ENCODE measurements at places on chromosomes 7 and 10.

GRCh38 chr10:105707603-105708002, 1066.5 kb downstream of the SORCS3 start:
- DNase-seq: no peak

GRCh38 chr7:56063882-56064625, at the start of gene SUMF2:
Gene SUMF2, plus strand, starts transcription at chr7:56064286. Its CDS starts 26 bp downstream, at chr7:56064312.
- DNase-seq: peak; percentile 69

DNA sequence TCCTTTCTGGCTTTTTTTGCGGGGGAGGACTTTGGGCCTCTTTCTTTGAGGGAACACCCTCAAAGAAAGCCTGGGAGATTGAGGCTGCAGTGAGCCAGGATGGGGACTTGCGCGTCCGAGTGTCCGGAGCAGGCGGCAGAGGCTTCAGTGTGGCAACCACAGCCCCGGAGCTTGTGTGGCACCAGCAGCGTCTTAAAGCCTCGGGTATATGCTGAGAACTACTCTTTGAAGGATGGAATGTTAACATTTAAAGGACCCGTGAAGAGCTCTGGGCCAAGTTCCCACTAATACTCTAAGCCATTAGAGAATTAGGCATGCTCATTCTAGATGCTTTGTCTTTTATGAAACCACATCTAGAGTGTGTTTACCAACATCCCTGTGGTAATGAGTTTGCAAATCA, 168.2 kb downstream of the SEPTIN7 start:
- DNase-seq: no peak

- DNase-seq: no peak
These were observed 621.0 kb downstream of the PARD3 start for GRCh38 chr10:34193931-34194626.

DNA sequence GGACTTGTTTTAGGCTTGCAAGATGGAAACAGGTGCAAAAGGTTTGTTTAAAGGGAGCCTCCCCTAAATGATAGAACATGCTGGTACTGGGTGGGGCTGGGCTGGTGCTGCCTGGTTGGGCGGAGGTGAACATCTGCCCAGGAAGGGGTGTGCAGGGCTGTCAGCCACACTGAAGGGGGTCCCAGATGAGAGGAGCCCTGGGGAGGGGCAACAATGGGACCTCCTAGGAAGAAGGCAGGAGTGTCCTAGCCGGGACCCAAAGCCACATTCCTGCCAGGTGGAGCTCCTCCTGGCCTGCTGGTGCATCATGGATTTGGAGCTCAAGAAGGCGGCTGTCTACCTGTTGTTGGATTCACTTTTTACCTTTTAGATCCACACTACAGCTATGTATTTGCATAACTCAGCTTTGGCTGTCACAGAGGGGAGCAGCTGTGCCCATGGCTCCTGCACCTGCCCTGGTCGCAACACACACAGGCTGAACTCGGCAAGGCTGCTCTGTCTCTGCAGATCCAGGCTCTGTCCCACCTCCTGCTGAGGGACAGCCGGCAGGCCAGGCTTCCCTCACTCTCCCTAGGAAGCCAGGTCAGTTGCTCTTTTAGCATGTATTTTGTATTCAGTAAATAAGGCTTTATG, 59.9 kb downstream of the ADARB2 start:
- DNase-seq: no peak

- DNase-seq: no peak
These were observed 58.2 kb downstream of the SORBS1 start for GRCh38 chr10:95503001-95503400.

DNA sequence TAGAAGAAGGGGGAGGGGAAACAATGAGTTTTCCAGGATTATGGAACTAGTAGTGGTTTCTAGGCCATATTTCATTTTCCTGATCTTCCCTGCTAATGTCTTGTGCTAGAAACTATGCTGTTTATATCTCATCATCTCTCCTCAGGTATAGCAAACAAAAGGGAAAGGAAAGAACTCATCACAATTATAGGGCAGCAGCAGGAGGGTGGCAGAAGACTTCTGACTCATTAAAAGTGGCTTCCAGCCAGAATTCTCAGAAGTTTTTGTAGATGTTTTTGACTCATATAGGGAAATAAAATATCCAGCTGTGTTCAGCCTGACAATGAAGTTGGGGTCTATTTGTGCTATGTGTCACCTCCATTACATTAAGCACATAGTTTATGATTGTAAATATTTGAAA, 6.5 kb downstream of the AHR start:
- peak; percentile 94 for DNase-seq

DNA sequence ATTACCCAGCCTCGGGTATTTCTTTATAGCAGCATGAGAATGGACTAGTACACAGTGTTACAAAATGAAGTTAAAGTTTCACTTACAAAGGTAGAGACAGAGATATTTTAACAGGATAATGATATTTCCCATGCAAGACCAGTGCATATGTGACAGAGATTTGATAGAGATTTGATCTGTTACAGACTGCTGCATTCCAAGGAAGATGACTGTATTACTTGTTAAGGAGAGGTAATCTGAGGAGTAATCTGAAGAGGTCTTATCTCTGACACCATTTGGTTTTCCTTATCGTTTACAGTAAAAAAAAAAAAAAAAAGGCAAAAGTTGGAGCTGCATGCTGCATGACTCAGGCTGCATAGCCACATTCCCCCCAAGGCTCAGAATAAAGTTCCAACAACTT, 289.6 kb downstream of the POM121L12 start:
- DNase-seq: no peak

DNA sequence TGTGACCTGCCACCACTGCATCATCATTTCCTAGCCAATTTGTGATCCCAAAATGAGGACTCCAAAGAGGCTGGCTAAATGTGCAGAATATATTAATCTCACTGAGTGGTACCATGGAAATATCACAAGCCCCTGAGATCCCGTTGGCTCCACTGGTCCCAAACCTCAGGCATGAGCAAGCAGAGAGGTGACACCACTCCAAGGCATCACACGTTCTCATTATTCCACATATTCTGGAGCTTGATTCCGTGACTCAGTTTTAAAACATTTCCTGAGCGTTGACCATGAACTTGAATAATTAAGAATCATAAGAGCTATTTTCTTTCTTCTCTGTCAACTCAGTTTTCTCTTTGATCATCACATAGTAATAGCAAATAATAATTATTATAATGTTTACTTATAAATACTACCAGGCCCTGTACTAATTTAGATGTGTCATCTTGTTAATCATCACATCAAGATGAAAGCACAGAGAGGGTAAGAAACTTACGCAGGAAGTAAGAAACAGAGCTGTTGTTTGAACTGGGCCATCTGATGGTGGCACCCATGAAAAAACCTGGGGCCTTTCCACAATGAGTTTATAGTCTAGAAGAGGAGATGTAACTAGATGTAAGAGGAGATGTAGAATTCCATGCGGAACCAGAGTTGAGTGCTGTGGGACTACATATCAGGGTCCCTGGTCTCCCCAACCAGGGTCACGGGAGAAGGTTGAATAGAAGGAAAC, 3.5 kb downstream of the APBB1IP start:
- no peak for DNase-seq

DNA sequence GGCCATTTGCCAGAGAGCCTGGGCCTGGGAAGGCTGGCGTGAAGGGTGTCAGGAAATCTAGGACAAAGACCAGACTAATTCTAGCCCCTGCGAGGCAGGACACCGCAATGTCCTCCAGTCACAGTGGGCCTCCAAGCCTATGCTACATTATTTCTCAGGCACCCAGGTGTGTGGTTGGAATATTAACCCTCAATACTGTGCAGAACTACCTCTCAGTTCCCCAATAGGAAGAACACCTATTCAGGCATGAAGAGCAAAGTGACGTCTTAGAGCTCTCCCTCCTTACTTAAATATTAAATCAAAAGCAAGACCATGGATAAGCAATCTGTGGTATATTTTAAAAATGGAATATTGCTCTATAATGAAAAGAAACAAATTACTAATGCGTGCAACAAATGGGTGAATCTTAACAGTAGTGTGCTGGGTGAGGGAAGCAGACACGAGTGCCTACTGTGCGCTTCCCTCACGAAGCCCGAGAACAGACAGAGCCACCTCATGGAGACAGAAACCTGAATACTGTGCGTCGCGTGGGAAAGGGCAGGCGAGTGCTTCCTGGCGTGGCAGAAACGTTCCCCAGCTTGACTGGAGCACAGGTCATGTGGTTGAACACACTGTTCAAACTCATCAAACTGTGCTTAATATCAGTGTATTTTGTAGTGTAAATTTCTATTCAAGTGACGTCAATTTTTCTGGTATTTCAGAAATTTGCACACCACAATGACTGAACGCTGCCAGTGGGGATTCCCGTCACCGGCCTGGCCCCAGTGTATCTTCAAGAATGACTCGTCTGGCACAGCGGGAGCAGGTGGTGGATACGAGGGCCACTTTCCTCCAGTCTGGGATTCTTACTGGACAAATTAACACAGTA, 15.5 kb upstream of the PTPRN2 start:
- no peak for DNase-seq

DNA sequence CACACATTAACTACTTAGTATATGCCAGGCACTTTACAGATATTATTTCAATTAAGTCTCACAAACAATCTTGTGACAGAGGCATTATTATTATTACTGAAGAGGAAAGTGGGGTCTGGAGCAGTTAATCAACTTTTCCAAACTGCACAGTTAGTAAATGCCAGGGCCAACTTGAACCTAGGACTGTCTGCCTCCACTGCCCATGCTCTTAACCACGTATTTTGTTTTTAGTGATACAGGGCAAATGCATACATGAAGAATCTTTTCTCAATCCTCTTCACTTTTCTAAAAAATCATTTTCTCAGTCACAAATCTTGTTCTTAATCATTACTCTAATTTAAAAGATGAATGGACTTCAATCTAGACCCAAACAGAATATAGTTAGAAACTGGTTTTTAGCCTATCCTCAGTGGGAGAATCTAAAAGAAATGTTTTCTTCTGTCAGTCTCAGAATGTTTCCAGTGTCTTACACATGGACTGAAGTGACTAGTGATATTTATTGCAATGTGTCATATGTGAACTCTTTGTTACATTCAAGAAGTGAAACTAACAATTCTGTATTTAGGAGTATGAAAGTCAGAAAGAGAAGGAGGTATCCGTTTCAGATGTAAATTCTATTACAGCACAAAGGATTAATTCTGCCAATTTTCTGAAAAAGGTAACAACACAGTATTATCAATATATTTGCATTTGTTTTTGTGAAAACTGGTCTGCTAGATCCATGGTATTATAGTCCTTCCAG, 55.5 kb upstream of the CCNJ start:
- DNase-seq: no peak

DNA sequence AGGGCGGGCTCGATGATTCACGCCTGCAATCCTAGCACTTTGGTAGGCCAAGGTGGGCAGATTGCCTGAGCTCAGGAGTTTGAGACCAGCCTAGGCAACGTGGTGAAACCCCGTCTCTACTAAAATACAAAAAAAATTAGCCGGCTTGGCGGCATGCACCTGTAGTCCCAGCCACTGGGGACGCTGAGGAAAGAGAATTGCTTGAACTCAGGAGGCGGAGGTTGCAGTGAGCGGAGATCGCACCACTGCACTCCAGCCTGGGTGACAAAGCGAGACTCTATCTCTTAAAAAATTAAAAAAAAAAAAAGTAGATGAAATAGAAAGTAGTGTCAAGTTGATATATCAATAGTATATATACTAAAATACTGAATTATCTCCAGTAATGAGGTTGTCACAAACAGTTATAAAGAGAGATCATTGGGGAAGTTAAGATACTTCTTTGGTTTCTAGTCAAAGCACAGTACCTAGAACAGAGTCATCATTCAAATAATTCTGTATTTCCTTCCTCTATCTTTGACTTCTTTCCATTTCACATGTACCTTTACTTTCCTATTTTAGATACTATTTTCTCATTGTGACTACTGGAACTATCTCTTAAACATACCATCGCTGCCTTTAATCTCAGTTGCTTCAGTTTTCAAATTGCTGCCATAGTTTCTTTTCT, 491.7 kb downstream of the GRM8 start:
- no peak for DNase-seq

- no peak for DNase-seq
These were observed 269.4 kb downstream of the NXPH1 start for GRCh38 chr7:8702807-8703206.

GRCh38 chr10:132679217-132679595, 106.7 kb downstream of the NKX6-2 start:
- DNase-seq: no peak

DNA sequence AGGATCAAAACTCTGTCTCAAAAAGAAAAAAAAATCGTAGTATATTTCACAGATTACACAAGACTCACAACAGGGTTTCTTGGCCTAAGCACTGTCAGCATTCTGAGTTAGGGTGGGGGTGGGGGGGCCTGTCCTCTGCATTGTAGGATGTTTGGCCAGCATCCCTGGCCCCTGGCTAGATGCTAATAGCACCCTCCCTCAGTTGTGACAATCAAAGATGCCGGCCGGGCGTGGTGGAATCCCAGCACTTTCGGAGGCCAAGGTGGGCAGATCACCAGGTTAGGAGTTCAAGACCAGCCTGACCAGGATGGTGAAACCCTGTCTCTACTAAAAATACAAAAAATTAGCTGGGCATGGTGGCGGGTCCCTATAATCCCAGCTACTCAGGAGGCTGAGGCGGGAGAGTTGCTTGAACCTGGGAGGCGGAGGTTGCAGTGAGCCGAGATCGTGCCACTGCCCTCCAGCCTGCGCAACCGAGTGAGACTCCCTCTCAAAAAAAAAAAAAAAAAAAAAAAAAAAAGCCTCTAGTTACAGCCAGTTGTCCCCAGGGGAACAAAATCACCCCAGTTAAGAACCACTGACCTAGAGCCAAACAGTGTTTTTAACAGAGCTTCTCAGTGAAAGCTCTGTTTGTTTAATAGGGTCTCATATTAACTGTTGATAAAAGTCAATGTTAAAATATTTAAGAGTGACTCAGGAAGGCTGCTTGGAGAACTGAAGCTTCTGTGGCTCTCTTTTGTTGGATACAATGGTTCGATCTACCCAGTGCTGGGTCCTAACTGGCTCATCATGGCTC, 161.0 kb upstream of the FAM171A1 start:
- DNase-seq: no peak

DNA sequence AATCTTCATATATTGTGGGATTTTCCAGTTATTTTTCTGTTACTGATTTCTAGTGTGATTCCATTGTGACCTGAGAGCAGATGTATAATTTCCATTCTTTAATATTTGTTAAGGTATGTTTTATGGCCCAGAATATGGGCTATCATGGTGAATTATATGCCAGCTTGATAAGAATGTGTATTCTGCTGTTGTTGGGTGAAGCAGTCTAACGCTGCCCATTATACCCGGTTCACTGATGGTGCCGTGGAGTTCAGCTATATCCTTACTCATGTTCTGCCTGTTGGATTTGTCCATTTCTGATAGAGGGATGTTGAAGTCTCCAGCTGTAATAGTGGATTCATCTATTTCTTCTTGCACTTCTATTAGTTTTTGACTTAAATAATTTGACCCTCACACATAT, 41.7 kb downstream of the DYNC2I1 start:
- DNase-seq: no peak

DNA sequence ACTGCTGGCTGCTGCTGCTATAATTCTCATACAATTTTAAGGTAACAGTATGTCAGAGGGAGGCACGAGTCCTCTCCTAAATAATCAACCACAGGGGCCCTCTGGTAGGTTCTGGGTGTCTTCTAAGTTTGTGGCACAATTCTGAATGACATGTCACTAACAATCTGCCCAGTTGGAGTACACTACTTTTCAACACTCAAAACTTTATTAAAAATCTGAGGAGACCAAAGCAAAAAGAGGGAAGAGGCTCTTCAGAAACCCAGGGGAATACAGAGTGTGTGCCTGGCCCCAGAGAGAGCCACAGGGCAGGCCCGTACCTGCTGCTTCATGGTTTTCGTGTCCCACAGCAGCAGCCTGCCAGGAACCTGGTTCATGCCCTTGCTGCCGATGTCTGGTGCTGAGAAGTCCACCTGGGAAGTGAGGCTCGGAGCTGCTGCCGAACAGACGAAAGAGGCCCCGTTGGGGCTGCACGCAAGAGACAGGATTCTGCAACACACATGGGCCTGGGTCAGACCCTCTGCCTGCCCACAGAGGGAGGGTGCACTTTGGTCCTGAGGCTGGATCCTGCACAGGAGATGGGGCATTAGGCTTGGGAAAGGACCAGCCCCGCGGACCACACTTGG, 18.3 kb downstream of the WDR91 start:
- no peak for DNase-seq

All from bone marrow (tissue), 2 donors.